ENCODE measurements at places on chromosomes 6 and 20. TPM values are rescaled to one million over a fixed set of nuclear protein-coding genes. Genes with fewer than 3 reads are reported as not detected.

The OPRM1 gene
- total RNA-seq, result not detected

The CST2 gene
- not detected for total RNA-seq

DNA sequence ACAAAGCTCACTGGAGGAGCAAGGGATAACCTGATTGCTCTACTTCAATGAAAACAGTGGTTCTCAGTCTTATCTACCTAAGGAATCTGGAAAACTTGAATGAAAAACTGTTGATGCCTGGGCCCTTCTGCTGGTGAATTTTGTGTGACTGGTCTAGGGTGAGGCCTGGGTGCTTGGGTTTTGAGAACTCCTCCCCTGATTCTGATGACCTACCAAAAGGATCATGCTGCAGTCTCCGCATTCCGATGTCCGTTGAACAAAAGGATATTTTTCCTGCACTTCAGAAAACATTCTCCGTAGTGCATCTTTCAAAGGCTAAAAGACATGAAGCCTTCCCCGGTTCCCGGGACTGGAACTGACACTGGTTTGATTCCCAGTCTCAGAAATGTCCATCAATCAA is 157.9 kb downstream of the SYNDIG1 start:
- DNase-seq, result no peak

GRCh38 chr6:75848274-75848673 is 99.2 kb downstream of the MYO6 start:
- no peak for DNase-seq

- DNase-seq, result no peak
Observed at GRCh38 chr20:43542161-43542560, 16.7 kb upstream of the SGK2 start.

GRCh38 chr6:26022132-26022472 is 59.5 kb downstream of the TRIM38 start:
- DNase-seq, result peak; percentile 59

The SIGLEC1 gene
- total RNA-seq, result 4.2 TPM

DNA sequence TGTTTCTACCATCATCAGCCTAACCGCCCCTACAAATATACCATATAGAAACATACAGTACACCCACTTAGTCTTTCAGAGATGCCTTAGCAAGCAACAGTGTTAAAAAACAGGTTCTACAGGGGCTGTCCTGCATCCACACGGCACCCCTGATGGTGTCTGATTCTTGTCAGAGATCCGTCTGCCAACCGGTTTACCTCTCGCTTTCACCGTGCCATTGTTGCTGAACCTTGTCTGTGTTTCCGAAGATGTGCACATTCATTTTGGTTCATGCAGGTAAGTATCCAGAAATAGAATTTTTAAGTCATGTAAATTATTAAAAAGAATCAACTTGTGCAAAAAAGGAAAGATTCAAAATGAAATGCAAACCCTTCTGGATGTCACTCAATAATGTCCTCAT is 52.9 kb downstream of the EPHA7 start:
- DNase-seq, result no peak

- no peak for DNase-seq
Observed at GRCh38 chr6:5044866-5045265, 40.3 kb upstream of the PPP1R3G start.

DNA sequence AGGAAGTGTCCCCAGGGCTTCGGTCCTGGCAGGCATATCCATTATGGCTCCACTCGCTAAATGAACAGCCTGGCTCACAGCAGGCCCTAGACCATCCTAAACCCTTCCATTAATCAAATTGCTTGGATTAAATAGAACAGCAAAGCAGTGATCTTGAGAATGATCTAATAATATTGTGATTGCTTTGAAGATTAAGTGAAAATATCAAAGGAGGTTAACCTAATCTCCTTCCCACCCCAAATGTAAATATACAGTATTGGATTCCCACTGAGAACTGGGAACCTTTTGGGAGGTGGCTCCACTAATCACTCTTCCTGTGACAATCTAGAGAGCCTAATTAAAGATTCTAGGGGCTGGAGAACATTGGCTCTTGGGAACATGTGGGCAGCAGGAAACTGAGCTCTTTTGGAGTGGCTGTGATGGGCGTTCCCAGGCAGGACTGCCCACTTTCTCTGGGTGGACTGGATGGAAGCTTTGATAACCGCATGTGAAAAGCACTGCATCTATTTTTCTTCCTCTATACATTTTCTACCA is 68.3 kb upstream of the FRMD1 start:
- no peak for DNase-seq

The CASS4 gene
- total RNA-seq, result 0.76 TPM

The NEDD9 gene
- 36.2 TPM for total RNA-seq

GRCh38 chr6:150033207-150033771 is 8.0 kb upstream of the RAET1L start:
- no peak for DNase-seq

All from uterus (tissue), 4 donors.